ENCODE measurements at places on chromosomes 3 and 15.
A peak's percentile ranks its signal among the peaks of the same experiment; 100 is the strongest.

GRCh38 chr15:69914960-69915359 is 182.8 kb downstream of the TLE3 start:
- DNase-seq = no peak

DNA sequence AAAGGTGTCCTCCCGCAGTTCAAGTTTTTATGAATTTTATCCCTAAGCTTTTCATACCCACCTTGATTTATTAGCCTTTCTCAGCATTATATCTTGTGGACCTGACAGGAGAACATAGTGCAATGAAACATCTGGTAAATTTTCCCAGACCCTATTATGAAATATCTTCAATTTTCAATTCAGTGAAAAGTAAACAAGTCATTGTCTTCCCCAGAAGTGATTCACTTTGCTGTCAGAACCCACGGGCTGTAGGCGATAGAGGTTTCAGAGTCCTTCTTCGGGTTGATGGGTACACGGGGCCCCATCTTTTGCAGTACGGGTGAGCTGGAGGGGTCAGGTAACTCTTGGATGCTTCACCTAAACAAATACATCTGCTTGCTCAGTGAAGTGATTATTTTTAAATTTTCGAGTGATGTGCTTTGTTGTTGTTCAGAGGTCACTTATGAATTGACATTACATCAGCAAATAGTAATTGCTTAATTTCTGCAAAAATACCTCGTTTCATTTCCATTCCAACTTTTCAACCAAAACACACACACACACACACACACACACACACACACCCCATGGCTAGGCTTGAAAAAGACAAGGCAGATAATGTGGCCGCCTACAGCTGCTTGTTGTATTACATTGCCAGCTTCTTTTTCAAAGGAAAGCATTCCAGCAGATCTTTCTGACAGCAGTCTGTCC is 102.9 kb downstream of the SEMA6D start:
- no peak for DNase-seq

- DNase-seq = no peak
Measured at GRCh38 chr3:29827756-29828155, 546.9 kb downstream of the RBMS3 start.

DNA sequence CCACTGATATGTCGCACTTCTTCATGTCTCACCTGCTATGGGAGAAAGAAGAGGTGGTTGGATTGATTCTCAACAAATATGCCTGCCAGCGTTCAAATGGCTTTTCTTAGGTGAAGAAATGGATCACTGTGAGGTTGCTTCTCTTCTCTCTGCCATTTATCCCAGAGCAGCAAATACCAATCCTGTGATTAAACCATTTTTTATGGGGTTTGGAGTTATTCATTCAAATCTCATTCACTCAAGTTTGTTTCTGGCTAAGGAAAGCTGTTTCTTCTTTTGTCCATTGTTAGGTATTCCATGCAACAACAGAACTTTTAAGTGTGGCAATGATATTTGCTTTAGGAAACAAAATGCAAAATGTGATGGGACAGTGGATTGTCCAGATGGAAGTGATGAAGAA is 12.2 kb upstream of the C3orf52 start:
- DNase-seq = no peak

- no peak for DNase-seq
Measured at GRCh38 chr3:167251678-167252077, 128.4 kb downstream of the ZBBX start.

DNA sequence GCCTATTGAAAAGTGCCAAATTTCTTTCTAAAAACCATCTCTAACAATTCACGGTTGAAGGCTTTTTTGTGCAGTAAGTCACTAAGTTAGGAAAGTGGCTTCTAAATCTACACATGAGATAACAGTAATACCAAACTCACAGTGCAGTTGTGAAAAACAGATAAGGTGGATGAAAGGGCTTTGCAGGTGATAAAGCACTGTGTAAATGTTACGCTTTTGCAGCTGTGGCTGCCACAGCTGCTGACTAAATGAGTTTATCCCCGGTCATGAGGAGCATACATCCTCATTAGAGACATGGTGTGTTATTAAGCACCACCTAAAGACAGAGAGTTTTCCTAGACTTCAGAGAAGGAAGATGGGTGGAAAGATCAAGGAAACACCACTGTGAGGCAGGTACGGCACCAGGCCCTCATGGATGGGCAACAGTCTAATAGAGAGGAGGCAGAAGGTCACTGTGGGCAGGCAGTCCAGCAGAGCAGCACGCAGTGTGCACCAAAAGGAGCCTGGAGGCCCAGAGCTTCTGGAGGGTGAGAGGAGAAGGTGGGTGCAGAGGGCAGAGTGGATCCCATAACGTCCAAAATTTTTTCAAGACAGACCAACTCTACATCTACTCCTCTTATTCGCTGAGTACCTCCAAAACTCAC is 68.5 kb downstream of the FMN1 start:
- DNase-seq = no peak

DNA sequence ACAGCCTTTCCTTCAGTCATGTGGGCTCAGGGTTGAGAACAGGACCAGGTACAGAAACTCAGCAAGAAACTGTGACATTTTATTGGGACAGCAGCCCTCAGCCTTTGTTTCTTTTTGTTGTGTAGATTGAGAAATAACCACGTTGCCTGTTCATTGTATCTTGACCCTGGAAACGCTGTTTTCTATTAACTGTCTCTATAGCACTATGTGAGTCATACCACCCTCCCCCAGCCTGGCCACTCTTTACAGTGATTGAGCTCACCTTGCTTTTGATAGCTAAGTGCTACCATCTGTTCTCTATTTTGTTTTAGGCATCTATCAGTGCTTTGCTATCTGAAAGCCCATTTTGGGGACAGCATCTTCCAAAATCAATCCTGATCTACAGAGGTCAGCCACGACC is 127.9 kb downstream of the CD47 start:
- no peak for DNase-seq

GRCh38 chr3:77780278-77780996 is 740.5 kb downstream of the ROBO2 start:
- DNase-seq = no peak

GRCh38 chr3:39905788-39906187 is 96.4 kb downstream of the MYRIP start:
- no peak for DNase-seq

DNA sequence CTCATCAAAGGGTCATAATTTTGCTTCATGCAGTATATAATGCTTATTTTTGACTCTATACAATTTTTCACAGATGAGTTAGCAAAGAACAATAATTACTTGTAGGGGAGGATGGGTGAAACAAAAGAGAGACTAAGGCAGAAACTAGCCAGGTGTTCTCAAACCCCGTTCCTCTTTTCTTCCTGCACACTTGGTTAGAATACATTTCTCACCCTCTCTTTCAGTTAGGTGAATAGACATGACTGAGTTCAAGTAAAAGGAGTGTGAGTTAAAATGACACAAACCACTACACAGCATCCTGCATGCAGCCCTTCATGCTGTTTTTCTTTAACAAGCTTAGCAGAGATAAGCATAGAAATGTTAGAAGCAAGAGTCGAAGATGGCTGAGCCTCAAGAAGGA is 922.2 kb downstream of the TBL1XR1 start:
- DNase-seq = no peak

DNA sequence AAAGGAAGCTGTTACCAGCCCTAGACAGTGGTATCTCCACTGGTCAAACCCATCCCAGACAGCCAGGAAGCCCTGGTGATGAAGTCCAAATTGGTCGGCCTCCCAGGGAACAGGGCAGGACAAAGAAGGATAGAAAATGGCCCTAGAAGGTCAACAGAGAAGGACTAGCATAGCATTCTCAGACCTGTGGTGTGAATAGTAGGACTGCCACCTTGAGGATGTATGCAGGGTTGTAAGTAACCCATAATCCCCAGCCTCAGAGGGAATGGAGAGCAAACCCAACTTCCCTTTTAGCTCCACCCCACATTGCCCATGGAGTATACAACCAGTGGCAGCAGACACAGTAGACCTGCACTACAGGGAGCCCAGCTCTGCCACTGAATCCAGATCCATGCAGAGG is 68.6 kb upstream of the EIF1B start:
- DNase-seq = no peak

- DNase-seq = peak; percentile 8
Measured at GRCh38 chr3:133162670-133163305, 124.6 kb downstream of the TMEM108 start.

DNA sequence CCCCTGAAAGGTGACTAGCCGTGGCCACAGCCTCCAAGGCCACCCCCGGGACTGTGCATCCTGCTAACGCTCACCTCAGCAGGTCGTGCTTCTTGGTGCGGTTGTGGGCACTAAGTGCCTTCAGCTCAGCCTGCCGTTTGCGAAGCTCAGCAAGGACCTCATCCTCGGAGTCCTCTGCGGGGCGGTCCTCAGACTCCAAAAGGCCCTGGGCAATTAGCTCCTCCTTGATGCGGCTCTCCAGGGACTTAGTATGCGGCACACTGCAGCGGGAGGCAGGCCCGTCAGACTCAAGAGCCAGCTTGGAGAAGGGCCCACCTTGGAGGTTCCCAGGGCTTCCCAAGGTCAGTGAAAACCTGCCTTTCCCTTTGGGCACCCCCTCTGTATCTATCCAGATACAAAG is 8.3 kb downstream of the TADA3 start:
- no peak for DNase-seq

DNA sequence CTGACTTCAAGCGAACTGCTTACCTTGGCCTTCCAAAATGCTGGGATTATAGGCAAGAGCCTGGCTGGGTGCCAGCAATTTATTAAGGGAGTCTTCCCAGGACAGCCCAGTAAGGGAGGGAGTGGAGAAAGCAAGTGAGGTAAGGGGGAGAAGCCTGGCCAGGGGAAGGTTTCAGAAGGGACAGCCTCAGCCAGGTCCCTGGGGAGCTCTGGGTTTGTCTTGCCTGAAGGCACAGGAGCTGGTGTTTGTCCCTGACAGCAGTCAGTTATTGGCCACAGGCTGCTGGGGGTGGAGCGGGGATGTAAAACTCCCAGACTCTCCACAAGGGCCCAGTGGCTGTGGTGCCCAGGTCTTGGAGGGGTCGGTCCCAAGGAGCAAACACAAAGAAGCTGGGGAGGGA is 33.0 kb upstream of the CDCP1 start:
- DNase-seq = no peak

DNA sequence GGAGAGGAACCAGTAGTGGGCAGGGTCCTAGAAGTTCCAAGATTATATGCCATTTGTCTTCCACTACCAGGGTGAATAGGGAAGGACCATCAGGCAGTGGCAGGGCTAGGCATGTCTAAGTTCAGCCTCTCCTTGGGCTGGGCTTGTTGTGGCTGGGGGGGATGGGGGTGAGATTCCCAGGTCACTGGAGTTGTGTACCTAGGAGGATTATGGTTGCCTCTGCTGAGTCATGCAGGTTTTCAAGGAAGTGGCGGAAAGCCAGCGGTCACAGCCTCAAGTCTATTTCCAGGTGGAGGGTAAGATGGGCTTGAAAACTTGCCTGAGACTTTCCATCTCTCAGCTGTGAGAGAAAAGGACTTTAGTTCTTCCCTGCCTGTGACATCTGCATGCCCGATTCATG is 1407.1 kb downstream of the SI start:
- no peak for DNase-seq

DNA sequence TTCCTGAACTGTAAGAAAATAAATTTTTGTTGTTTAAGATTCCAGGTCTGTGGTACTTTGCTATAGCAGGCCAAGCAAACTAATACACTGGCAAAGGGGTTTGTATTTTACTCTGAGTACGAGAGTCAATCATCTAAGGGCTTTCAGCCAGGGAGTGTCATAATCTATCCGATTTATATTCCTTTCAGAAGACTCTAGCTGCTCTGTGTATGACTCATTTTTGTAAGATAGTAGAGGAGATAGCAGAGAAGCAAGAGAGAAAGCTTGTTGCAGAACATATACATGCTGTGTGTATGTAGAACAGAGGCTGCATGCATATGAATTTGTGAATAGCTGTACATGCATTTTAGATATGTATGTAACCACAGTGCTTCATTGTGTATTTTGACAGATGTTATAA is 577.9 kb upstream of the EPHA6 start:
- no peak for DNase-seq

- no peak for DNase-seq
Measured at GRCh38 chr3:186788482-186789370, 5.3 kb downstream of the EIF4A2 start.

DNA sequence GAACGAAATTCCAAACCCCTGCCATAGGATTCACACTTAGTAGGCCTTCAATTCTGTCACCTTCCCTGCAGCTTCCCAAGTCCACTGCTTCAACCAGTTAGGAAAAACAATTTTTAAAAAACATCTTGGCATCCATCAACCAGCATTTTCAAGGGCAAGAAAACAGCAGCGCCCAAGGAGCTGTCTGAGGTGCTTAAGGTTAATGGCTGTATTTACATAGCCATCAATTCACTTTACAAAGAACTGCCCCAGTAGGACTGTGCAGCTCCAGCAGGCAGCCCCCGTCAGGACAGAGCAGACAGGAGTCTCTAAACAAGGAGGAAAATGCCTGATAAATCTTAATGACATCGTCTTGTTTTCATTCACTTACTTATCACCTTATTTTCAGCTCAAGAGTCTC is 13.3 kb downstream of the TAFA4 start:
- no peak for DNase-seq

DNA sequence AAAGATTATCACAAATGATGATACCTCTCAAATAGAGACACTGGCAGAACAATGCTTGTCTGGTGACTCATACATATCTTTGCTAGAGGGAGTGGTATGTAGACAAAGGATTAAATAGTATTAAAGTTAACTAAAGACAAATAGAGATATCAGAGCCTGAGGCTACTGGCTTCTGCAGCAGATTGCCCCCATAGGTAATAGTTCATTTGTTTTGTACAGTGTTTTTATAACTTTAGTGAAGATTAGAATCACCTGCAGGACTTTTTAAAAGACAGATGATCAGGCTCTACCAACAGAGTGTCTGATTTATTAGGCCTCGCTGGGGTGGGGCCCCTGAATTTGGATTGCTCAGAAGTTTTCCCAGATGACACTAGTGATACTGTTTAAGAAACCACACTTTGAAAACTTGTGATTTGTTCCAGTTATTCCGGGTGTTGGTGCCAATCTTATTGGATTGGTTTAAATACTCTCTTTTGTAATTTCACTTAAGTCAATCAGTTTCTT is 96.4 kb downstream of the NAALADL2 start:
- no peak for DNase-seq

GRCh38 chr3:21158861-21159542 is 592.0 kb downstream of the ZNF385D start:
- DNase-seq = no peak

DNA sequence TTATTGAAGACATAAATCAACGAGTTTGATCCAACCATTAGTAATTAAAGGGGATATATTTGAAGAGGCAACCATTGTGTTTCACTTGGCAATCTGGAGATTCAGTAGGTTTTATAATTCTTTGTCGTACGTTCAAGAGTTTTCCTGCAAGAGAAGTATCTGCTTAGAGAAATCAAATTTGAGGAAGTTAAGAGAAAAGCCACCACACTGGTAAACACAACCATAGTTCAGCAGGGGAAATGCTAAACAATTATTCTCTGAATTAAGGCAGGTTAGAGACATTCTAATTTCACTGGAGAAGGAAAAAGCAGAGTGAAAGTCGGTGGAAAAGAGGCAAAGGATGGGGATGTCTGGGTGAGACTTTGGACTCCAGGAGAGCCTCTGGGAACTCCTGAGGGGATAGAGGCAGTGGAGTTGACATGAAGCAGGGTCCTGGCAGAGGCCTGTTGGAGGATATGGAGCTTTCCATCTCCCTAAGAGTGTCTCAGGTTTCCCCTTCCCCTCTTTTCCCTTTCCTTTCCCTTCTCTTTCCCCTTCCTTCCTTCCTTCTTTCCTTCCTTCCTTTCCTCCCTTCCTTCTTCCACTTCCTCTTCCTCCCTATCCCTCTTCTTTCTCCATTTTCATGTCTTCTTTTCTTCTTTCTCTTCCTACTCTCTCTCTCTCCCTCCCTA is 26.5 kb downstream of the SPINK8 start:
- no peak for DNase-seq

Data from caudate nucleus (tissue), 63 donors.